ENCODE measurements at places on chromosomes 3 and 15.

DNA sequence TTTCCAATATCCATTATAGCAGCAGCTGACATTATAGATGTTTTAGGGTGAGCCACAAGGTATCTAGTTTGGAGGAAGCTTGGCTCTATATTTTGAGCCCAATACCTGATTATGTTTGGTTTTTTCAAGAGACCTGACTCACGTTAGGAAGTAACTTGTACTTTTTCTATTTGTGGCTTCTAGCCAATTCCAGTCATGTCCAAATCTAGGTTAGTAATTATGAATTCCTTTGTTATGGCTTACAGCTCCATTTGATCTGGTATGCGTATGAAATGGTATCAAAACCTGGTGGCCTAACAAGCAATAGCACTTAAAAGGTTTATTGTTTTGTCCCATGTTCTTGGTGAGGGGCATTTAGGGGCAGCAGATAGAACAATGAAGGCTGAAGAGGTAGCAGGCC lies 115.9 kb downstream of the TOP2B start:
- no peak for DNase-seq

DNA sequence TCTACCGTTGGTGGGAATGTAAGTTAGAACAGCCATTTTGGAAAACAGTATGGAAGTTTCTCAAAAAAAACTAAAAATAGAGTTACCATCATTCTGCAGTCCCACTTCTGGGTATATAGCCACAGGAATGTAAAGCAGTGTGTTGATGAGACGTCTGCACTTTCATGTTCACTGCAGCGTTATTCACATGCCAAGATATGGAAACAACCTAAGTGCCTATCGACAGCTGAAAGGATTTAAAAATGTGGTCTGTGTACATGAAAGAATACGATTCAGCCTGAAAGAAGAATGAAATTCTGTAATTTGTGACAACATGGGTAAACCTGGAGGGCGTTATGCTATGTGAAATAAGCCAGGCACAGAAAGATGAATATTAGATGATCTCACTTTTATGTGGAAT lies 157.7 kb downstream of the THSD4 start:
- no peak for DNase-seq

- DNase-seq, result no peak
Measured at GRCh38 chr3:73727117-73727821, 102.5 kb upstream of the PDZRN3 start.

GRCh38 chr15:85752124-85752475 lies 42.6 kb downstream of the KLHL25 start:
- no peak for DNase-seq

GRCh38 chr3:123339302-123339701 lies 109.6 kb downstream of the ADCY5 start:
- no peak for DNase-seq

Data from T-helper 2 cell treated with Interferon-gamma antibody and Interleukin-4, amounts not matched to agents 5 μg/mL and 100 μg/mL, for 36 hours (primary cell).